ENCODE measurements at places on chromosomes 6 and 20.

GRCh38 chr6:108734271-108734922 lies 113.8 kb upstream of the ARMC2 start:
- DNase-seq, result no peak

DNA sequence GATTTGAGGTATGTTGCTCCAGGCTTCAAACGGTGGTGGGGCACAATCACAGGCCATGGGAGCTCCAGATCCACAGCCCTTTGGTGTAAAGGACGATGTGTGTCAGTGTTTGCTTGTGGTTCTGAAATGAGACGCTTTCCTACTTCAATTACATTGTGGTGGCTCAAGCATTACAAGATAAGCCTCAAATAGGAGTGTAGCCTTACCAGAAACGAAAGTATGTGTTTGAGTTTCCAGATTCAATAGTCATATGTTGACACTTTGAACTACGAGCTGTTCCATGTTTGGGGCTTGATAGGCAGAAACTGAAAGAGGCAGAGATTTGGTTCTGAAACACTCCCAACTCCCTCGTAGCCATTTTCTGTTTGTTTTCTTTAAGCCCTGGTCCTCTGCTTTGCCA lies 187.1 kb downstream of the MYLK4 start:
- no peak for DNase-seq

GRCh38 chr6:4606821-4607704 lies 169.1 kb upstream of the CDYL start:
- peak; percentile 91 for DNase-seq

DNA sequence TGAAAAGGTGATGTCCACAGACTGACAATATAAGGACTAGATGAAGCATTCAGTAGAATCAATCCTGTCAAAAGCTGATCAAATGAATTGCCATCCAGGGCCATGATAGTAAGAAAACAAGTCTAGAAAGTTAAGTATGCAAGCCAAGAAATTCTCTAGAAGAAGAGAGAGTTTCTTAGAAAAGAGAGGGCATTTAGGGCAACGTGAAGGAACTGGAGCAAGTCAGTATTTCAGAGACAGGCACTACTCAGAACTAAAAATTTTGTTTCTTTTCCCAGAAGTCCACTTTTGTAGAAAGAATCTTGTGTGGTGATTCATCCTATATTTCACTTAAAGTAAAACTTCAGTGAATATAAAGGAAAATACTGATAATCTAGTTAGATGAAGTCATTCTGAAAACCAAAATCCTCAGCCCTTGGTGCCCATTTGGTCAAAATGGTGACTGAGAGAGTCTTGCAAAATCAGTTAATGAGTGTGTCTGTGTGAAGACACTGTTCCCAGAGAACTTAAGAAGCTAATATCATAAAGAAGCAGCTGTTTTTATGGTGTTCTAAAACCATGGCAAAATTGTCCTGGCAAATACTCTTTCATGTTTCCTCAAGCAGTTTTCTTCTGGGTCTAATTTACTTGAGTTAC lies 82.2 kb downstream of the COL19A1 start:
- DNase-seq, result no peak

DNA sequence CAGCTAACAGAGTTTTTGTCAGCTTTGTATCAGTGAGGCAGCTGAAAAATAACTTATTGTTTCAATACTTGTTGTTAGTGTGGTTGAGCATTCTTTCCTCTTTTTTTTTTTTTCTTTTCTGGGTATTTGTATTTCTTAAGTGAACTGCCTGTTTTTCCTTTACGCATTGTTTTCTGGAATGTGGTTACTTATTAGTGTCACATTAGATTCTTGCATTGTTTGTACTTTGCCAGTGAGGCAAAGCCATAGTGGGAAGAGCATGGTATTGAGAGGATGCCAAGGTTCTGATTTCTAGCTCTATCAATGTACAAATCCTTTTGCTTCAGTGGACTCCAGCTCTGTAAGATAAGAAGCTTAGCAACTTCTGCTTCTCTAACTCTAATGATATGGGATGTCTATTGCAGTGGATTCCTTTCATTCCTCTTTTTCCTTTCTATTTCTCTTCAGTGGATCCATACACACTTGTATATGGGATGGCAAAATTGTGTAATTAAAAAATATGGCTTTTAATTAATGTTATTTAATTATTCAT lies 3.9 kb downstream of the CDKAL1 start:
- no peak for DNase-seq

DNA sequence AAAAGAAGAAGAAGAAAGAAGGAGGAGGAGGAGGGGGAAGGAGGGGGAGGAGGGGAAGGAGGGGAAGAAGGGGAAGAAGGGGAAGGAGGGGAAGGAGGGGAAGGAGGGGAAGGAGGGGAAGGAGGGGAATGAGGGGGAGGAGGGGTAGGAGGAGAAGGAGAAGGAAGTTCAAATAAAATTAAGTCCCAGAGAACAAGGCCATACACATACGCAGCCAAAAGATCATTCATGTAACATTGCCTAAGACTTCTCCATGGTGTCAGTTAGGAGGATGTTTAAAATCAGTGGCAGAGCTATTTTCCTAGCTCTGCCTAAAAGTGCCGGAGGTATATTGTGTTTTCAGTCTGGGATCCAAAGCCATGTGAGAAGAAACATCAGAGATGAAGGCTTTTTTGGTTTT lies 75.8 kb downstream of the PLCB4 start:
- DNase-seq, result no peak

- no peak for DNase-seq
Observed at GRCh38 chr6:40038626-40039025, 104.4 kb upstream of the MOCS1 start.

GRCh38 chr6:138815797-138816528 lies 20.1 kb downstream of the ECT2L start:
- peak; percentile 71 for DNase-seq

- DNase-seq, result no peak
Observed at GRCh38 chr6:44105993-44106740, 21.1 kb downstream of the MRPL14 start.

- DNase-seq, result peak; percentile 33
Observed at GRCh38 chr6:118509009-118509617, 39.0 kb upstream of the PLN start.

DNA sequence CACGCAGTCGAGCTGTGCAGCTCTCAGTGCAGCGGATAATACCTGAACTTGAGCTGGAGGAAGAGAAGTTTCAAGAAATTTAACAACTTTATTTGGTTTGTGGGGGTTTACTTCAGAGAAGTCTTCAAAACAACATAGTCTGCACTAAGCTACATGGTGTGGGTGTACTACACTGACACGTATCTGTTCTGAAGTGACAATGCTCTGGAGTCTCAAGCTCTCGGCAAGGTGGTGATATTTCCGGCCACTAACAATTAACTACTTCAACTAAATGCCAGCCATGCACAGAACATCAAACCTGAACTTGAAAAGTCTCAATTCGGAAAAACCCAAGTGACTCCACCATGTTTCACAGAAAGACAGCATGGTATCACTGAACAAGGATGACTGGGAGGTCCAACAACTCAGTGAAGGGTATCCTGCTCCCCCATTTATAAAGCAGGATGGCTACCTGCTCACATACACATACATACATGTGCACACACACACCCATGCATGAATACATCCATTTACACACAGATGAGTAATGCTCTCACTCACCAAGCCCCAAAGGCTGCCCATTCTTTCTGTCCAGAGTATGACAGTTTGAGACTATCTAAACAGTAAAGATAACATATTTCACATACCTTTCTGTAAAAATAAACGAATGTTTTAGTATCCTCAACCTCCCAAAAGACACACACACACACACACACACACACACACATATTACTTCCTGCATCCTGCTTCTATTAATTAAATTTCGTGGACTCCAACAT lies 15.4 kb upstream of the ANKRD60 start:
- peak; percentile 33 for DNase-seq

DNA sequence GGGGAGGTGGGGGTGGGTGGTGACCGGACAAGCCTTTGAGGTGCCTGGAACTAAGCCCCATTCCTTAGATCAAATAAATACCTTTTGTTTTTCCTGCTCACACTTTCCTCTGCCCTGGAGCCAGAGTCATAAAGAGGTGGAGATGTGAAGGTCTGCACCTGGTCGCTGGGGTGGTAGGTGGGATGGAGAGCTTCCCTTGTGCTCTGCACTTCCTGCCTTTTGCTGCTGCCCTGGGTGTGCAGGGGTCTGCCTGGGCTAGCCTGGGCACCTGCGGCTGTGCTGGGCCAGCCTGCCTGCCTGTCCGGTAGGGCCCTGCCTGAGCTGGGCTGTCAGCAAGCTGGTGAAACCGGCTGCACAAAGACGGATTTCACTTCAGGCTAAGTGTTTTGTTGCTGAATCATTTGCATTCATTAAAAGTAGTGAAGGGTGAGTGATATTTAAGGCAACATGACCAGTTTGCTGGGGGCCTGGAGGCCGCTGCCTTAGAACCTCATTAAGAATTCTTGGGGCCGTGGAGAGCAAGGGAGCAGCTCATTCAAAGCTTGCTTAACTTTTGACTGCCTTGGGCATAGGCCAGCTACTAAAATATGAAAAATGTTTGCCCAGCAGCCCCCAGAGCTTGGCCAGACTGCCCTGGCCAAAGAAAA lies 20.5 kb downstream of the PTK7 start:
- DNase-seq, result peak; percentile 96

GRCh38 chr20:41255655-41256054 lies 61.9 kb downstream of the ZHX3 start:
- no peak for DNase-seq

- peak; percentile 64 for DNase-seq
Observed at GRCh38 chr6:10518557-10519407, 2.4 kb upstream of the GCNT2 start.

DNA sequence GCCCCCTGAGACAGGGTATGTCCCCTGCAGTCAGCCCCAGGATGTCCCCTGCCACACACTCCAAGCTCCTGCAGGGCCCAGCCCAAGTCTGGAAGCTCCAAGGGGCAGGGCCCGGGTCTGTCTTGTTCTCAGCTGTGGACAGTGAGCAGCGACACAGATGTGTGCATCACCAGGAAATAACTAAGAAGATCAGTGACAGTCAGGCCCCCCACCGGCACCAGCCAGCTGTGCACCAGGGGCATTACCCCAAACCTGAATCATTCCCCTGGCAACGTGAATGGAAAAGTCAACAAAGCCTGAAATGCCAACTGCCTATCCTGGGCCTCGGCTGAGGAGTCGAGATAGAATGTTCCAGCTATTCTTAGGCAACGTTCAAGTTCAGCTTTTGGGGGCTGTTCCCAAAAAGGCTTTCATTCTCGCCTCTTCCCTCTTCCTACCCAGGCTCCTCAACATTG lies 105.0 kb downstream of the PREX1 start:
- DNase-seq, result no peak

DNA sequence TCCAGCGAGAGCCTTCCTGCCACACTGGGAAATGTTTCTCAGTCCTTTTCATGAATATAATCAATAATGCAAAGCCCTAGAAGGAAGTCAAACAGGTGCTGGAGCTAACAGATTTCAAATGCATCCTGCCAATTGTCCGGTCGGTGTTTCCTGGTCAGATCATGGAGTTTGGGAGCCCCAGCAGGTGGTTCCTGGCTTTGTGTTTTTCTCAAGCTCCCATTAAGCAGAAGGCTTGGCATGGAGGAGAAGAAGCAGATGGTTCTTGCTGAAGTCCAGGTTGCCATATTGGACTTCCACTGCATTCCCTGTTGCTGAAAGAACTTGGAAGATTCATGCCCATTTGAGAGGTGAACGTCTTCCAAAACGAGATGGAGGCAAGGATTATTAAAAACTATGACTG lies 68.6 kb downstream of the GFOD1 start:
- DNase-seq, result no peak

- DNase-seq, result peak; percentile 84
Observed at GRCh38 chr6:125918681-125919566, 37.6 kb upstream of the HINT3 start.

GRCh38 chr20:10665027-10665561 lies 8.7 kb downstream of the JAG1 start:
- DNase-seq, result no peak

- no peak for DNase-seq
Observed at GRCh38 chr20:40986774-40987173, 41.8 kb upstream of the TOP1 start.

DNA sequence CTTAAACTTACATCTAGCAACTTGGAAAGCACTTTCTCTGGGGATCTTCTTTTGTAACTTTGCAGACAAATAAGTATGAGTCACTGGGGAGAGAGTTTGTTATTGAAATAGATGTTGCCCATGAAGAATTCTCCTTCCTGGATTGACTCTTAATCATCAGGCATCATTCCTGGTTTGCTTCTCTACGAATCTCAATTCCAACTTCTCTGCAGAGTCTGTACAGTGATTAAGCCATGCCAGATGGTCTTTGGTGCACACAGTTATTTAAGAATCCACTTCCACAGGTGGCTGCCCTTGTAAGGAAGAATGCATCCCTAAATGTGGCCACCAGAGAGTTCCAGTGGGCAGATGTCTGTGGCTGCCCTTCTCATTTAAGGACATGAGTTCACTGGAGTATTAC lies 25.7 kb downstream of the MYCT1 start:
- peak; percentile 30 for DNase-seq

GRCh38 chr6:23308166-23308565 lies 738.8 kb downstream of the HDGFL1 start:
- no peak for DNase-seq

DNA sequence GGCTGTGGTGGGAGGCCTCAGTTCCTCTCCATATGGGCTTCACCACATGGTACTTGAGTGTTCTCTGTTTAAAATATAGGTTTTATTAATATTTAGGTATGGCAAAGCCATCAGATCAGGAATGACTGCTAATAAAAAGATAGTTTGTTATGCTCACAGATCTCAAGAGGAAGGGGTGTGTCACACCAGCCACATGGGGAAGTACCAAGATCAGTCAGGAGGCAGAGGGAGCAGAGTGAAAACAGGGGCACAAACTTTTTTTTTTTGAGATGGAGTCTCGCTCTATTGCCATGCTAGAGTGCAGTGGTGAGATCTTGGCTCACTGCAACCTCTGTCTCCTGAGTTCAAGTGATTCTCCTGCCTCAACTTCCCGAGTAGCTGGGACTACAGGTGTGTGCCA lies 92.1 kb upstream of the GCM1 start:
- no peak for DNase-seq

DNA sequence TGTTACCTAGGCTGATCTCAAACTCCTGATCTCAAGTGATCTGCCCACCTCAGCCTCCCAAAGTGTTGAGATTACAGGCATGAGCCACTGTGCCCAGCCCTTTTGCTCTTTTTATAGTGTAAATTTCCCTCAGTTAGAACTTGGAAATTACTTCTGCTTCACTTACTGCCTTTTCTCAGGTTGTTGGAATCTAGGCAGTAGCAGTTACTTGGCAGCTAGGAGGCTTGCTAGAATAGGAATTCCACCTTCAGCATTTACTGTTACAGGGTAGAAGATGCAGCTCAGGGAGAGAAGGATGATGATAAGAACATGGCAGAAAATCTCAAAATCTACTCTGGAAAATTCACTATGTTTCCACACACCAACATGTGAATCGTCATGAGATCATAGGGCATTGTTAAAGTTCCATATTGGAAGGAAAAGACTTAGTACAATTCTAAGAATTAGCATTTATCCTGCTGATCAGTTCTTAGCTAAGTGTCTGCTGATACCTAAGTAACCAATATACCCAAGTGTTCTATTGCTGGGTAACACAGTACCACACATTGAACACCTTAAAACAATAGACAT lies 182.2 kb downstream of the SLC16A10 start:
- DNase-seq, result no peak

GRCh38 chr20:23926944-23927872 lies 47.7 kb upstream of the CST5 start:
- peak; percentile 70 for DNase-seq

- DNase-seq, result no peak
Observed at GRCh38 chr6:44217332-44218143, 812 bp downstream of the MYMX start.

Measured in EL (cell line).